ENCODE measurements at places on chromosomes 4 and X.

DNA sequence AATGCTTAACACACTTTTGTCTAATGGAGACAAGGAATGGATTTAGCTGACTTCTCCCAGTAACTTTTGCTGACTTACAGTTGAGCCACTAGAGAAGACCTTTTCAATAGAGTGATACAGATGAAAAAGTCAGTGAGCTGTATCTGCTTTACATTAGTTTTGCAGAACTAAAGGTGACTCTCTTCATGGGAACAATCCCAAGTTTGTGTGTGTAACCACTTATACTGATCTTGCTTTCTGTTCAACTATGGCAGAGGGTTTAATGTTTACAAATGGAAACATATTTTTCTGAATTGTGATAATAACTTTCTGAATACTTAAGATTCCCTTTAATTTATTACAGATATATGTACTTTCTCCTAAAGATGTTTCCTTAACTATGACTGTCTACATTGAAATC lies 182.6 kb upstream of the PUDP start:
- no peak for DNase-seq

GRCh38 chr4:153750197-153750817 lies 9.5 kb downstream of the RNF175 start:
- DNase-seq, result peak; percentile 26

DNA sequence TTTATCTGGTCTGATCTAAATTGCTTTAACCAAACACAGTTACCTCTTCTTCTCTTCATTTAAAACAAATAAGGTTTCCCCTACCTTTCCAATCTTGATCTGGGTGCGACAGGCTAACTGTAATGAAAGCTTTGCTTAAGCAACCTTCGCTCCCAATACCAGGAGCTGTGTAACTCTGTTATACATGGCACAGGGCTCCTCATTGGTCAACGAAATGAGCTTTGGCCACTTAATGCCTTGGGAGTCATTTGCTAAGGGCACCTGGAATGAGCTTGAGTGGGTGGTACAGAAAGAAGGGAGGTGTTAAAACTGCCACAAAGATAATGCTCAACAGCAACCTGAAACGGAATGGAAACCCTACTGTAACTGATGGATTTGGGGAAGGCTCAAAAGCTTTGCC lies 140.5 kb downstream of the CHRNA9 start:
- no peak for DNase-seq

- no peak for DNase-seq
Observed at GRCh38 chr4:808860-809570, 16.9 kb downstream of the CPLX1 start.

- DNase-seq, result no peak
Observed at GRCh38 chr4:141309874-141310273, 89.2 kb downstream of the ZNF330 start.

DNA sequence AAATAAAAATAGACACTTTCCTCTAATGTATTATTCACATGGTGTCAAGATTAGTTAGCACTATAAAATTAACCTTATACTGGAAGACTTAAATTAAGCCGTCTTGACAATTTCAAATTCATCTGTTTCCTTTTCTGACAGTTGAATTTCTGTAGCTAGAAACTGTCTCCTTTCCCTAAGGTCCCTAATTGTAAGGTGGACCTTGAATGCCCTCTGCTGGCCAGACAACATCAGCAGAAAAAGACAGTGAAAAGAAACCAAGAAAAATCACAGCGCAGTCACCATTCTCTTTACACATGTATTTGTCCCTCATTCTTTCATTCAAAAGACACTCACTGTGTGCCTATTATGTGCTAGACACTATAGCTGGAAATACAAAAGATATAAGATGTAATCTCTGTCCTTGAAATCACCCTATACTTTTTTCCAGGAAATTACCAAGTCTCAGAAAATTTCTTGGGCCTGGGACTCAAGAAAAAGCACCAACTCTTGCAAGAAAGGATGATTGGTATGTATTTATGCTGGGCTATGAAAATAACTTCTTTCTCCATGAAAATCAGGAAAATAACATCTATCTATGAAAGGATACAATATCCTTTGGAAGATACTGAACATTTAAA lies 32.7 kb upstream of the AMBN start:
- no peak for DNase-seq

GRCh38 chr4:182339221-182339641 lies 96.0 kb downstream of the TENM3 start:
- DNase-seq, result no peak

DNA sequence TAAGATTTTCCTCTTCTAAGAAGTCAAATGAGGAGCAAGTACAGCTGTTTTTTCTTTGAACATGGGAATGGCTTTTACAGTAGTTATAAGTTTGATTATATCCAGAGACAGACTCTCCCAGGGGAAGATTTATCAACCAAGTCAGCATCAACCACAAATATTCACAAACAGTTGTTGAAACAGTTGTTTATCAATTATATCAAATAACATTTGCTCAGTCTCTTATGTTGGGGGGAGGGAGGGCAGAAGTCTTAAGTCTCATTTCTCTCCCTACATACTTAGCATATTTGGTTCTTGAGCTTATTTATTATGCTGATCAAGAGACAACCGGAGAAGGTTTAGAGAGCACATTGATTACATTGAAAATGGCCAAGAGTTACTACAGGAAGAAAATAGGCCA lies 110.1 kb downstream of the FBXO8 start:
- DNase-seq, result no peak

DNA sequence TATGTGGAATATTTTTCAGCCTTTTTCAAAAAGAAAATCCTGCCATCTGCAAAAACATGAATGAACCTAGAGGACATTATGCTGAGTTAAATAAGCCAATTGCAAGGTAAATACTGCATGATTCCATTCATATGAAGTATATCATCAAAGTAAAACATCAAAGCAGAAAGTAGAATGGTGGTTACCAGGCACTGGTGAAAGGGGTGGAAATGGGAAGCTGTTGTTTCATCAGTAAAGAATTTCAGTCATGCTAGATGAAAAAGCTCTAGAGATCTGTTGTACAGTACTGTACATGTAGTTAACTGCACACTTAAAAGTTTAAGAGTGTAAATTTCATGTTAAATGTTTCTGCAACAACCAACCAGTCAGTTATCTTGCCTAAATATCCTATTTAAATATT lies 196.8 kb upstream of the ADGRL3 start:
- DNase-seq, result no peak

- no peak for DNase-seq
Observed at GRCh38 chr4:24067367-24068193, 177.7 kb upstream of the PPARGC1A start.

All from nucleus accumbens (tissue), 56 donors.